ENCODE measurements at places on chromosomes 12 and 14.

DNA sequence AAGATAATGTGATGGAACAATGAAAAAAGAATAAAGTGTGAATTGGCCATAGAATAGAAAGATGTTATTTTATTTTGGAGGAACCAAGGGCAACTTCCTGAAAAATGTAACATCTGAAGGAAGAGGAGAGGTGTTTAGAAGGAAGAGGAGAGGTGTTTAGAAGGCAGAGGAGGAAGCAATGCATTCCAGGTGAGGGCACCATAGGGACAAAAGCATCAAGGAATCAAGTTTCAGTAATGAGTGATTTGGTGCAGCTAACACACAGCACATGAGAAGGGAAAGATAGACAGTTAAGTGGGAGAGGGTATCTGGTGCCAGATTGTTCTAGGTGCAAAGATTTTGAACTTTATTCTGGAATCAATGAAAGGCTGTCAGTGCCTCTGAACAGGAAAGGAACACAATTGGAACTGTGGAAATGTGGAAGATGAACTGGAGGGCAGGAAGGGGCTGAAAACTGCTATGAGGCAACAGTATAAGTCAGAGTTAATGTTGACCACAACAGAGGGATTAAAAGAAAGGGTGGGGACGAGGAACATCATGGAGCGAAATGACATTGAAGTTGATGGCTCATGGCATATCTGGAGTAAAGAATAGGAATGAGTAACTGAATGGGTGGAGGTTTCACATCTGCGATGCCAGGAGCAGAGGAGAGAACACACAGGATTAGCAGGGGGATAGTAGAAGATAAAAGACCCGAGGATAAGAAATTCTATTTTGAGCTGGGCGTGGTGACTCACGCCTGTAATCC is 326.6 kb downstream of the LRIG3 start:
- DNase-seq, result no peak

DNA sequence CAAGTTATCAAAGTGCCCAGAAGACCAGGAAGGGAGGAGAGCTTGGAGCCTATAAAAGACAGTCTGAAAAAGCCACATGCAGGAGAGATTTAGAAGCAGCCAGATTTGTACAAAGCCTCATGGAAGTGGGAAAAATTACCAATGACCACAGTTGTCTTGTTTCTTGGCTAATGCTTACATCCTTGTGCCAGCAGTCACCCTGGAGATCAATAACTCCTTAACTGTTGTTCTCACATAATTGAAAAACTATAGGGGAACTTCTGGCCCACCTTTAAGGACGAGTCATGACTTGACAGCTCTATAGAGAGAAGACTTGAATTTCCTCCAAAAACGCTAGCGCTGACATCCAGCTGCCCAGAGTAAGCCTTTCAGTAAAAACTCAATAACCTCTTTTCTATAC is 313.1 kb downstream of the GALC start:
- DNase-seq, result no peak

- DNase-seq, result no peak
These were observed 239.1 kb upstream of the ARID2 start for GRCh38 chr12:45490232-45490881.

GRCh38 chr14:55572578-55572977 is 7.4 kb upstream of the KTN1 start:
- no peak for DNase-seq

- DNase-seq, result no peak
These were observed 647 bp upstream of the ESPL1 start for GRCh38 chr12:53267306-53267998.

DNA sequence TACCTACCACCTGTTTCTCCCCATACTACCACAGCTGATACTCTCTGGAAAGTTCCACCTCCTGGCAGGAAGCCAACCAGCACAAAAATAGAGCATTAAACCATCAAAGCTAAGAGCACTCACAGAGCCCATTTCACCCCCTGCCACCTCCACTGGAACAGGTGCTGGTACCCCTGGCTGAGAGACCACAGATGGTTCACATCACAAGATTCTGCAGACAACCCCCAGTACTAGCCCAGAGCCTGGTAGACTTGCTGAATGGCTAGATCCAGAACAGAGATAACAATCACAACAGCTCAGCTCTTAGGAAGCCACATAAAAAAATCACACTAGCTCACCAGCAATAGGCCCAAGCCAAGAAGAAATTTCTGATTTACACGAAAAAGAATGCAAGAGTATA is 855.2 kb downstream of the FSCB start:
- DNase-seq, result no peak

- DNase-seq, result no peak
These were observed 23.5 kb upstream of the RIMBP2 start for GRCh38 chr12:130739571-130739970.

DNA sequence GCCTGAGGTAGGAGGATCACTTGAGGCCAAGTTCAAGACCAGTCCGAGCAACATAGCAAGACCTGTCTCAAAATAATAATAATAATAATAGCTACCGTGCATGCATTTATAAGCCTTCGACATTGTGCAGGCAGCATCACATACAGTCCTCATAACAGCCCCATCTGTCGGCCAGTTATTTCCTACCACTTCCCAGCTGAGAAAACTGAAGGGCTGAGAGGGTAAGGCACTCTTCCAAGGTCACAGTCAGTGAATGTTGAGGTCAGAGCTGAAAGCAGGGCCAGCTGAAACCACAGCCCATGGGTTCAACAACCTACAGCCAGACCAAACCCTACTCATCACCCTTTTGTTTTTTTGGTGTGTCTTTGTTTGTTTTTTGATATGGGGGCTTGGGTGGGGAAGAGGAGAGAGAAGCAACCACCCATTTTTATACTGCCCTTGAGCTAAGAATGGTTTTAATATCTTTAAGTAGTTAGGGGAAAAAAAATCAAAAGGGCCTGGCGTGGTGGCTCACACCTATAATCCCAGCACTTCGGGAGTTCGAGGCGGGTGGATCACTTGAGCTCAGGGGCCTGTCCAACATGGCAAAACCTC is 16.8 kb upstream of the ITPK1 start:
- DNase-seq, result no peak

- no peak for DNase-seq
These were observed 23.4 kb downstream of the ASPG start for GRCh38 chr14:104108570-104109541.

DNA sequence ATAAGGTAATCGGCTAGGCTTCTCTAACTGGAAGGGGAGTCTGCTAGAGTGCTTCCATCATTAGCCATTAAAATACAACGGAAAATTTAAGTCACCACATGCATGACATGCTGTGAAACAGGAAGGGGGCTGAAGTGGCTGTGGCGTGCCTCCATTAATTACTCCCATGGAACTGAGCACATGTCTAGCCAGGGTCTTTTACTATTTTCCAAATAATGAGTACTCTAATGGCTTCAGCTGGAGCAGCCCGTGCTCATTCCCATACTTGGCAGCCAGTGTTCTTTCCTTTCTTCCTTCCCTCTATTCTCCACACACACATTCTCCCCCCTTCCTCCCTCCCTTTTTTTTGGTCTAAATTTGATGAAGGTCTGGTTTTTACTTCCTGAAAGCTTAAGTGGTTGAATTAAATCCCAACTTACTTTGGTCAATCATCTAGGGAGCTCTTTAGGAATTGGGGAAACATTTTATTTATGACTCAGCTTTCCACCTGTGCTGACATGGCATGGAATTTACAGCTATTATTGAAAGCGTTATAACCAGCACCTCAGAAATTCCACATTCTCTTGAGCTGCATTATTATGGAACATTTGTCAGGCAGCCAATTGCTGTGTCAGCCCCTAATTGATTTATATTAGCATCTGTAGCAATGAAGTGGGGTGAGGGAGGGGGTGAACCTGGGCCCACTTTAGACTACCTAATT is 72.3 kb downstream of the LRIG3 start:
- no peak for DNase-seq

GRCh38 chr12:57655541-57656240 is 22.7 kb upstream of the B4GALNT1 start:
- no peak for DNase-seq

GRCh38 chr14:101201535-101202151 is 298.1 kb upstream of the RTL1 start:
- no peak for DNase-seq

DNA sequence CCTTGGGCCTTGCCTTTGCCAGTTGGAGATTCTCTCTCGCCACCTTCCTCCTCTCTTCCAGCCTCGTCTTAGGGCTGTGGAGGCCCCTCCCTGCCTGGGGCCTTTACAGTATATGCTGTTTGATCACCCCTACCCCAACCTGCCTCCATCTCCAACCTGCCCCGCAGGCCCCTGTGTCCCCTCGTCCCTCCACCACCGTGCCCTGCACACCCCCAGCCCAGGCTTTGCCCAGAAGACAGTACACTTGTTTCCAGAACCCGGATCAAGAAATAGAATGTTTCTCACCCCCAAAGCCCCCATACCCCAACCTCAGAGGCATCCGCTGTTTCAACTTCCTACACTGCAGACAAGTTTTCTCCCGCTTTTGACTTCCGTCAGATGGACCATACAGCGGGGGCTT is 202.3 kb upstream of the C14orf180 start:
- no peak for DNase-seq

DNA sequence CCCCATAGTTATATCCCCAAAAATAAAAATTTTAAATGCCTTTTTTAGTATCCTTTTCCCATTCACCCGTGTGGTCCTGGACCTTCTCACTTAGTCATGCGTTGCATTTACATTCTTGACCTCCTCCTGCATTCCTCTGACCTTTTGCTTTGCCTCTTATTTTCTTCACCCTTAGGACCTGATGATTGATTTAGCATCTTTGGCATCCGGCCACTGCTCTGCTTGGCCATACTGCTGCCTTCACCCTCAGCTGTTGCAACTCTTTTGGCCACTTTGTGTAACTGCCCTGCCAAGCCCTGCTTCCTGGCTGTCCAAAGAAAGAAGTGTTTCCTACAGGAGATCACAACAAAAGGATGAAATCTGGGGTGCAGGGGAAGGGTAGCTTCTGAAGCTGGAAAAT is 48.8 kb upstream of the SLC38A4 start:
- no peak for DNase-seq

- DNase-seq, result no peak
These were observed 1318.9 kb downstream of the AACS start for GRCh38 chr12:126384026-126384564.

- no peak for DNase-seq
These were observed 89.8 kb downstream of the DICER1 start for GRCh38 chr14:95067526-95067925.

DNA sequence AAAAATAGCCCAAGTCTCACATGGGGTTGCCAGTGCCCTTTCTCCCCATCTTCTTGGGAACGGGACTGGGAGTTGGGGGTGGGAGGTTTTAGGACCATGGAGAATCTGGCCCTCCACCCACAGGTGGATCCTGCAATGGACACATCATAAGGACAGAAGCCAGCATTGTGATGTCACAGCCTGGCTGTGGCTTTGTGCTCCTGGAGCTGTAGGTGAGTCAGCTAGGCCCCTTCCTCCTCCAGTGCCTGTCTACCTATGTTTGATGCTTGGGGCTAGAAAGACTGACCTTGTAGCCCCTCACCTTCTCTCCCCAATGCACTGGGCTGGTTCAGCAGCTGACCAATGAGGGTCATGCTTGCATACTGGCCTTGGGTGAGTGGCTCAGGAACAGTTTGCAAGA is at the start of gene CCDC197:
Gene CCDC197 (plus strand): TSS at position 220 of the 400 bp plus-strand sequence. CDS start 831 bp downstream, outside the sequence.
- DNase-seq, result no peak

DNA sequence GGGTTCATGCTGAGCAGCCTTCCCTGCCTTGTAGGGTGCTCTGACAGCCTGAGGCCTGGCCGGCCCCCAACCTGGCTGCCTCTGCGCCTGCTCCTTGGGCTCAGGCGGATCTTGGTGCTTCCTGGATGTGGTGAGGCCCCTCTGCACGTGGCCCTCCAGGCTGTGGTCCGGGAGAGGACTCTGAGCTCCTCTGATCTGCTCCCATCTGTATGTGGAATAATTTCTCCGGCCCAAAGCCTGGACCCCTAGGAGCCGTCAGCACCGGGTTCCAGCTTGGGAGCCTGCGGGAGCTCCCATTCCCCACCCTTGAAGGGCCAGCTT is 21.3 kb upstream of the EIF2B2 start:
- DNase-seq, result peak; percentile 11

GRCh38 chr14:90600619-90601018 is 203.8 kb downstream of the CALM1 start:
- DNase-seq, result no peak

- no peak for DNase-seq
These were observed 25.8 kb downstream of the PPP2R5E start for GRCh38 chr14:63517354-63517753.

- peak; percentile 99 for DNase-seq
These were observed at the start of gene NCKAP5L for GRCh38 chr12:49828133-49829091. TSS of gene NCKAP5L (minus strand) at chr12:49828413. CDS start at chr12:49804044, 24,369 bp downstream.

DNA sequence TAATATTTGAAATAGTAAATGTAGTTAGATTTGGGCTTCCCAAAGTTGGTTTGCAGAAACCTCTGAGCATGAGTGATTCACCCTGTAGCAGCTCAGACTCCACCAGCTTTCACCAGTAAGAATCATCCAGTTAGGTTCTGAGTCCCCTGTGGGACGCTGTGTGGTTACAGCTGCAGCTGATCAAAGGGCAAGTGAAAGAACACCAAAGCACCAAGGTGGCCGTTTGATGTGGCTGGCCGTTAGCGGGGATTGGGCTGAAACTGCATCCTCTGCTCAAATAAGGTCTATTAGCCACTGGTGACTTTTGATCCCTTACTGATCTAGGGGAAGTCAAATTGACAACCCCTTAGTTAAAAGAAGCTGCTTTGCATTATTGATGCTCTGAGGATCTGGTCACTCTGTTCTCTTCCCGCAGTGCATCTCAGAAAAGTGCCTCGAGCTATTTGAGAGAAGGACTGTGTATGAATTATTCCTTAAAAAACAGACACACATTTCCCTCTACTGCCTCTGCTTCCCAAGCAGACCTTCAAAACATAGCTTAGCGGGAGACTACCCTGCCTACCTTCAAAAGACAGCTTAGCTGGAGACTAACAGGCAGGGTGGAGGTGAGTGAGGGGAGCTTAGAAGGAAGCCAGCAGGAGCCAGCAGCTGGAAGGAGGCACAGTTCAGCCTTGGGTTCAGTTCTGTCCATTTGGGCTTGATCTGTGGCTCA is 3.7 kb downstream of the ABHD12B start:
- peak; percentile 78 for DNase-seq

DNA sequence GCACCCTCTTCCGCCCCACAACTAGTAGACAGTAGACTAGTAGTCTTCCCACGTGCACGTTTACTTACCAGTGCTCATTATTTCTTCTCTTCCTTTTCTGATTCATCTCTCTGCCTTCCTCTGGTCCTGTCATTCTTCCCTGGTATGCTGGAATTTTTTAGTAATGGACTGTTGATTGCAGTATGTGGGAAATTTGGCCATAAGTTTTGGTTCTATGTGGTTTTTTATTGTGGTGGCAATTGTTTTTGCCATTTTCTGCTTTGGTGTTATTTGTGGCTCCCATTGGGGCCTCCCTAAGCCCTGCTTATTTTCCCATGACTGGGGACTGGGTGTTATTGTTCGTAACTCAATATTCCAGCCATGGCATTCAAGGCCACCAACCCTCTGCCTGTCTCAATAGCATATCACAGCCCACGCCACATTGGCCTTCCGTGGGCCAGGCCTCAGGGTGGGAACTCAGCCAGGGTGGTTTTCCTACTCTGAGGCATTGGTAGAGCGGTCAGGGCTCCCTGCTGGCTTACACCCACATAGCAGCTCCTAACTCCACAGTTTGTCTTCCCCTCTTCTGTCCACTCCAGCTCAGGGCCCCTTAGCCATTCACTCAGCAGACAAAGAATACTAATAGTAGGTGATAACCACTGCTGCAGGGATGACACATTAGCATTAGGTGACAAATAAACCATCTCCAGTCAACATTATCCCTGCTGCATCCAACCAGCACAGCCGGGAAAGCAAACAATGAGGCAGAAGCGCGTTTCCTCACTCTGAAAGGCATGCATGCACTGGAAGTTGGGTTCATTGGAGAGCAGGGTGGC is 321.5 kb downstream of the CACNA1C start:
- DNase-seq, result no peak
